ENCODE measurements at places on chromosomes 3 and 15.

DNA sequence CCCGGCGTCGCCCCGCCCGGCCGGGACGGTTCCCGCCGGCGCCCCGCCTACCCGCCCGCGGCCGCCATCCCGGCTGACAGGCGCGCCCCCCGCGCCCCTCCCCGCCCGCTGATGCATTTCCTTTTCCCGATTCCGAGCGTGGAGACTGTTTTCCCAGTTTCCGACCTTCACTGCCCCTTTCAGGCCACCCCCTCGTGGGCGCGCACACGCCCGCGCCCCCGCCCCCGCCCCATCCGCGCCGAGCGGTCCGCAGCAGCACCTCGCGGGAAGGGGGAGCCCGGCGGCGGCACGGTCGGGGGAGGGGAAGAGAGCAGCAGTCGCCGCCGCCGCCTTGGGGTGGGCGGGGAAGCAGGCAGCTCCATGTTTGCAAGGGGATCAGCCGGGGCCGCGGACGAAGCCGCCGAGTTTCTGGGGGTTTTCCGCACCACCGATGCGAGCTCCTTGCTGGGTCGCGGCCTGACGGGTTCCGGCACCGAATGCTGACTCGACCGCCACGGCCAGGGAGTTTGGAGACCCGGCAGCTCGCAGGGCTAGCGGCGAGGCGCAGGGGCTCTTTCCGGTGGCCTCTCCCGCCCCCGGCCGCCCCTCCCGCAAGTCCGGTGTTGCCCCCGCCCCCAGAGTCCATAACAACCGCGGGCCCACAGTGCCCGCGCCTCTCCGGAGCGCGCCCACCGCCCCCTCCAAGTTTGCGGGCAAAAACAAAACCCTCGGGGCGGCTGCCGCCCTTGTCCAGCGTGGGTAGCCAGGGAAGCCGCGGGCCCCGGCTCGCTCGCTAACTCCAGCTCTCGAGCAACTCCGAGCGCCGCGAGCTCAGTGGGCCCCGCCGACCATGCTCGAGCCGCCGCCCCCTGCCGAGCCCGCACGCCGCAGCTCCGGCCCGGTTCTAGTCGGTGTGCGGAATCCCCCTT lies 3.2 kb upstream of the SIN3A start:
- DNase-seq, result no peak

GRCh38 chr3:58352626-58353025 lies 19.9 kb downstream of the PXK start:
- DNase-seq, result no peak

- DNase-seq, result no peak
Measured at GRCh38 chr15:77807115-77807514, 174.4 kb upstream of the LINGO1 start.

DNA sequence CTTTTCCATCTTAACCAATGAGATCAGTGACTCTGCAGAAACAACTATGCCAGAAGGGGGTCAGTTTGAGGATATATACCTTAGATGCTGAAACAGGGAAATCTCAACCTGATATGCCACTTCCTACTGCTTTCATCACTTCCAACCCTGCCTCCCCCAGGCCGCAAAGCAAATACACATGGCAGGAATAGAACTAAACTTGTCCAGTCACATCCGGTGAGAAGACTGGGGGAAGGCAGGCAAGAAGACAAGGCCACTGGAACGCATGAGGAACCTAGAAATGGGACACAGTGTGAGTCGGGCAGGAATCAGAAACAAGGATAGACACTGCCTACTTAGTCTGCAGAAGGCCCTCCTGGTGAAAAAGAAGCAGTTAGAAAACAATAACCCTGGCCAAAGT lies 90.6 kb downstream of the MYO5A start:
- no peak for DNase-seq

DNA sequence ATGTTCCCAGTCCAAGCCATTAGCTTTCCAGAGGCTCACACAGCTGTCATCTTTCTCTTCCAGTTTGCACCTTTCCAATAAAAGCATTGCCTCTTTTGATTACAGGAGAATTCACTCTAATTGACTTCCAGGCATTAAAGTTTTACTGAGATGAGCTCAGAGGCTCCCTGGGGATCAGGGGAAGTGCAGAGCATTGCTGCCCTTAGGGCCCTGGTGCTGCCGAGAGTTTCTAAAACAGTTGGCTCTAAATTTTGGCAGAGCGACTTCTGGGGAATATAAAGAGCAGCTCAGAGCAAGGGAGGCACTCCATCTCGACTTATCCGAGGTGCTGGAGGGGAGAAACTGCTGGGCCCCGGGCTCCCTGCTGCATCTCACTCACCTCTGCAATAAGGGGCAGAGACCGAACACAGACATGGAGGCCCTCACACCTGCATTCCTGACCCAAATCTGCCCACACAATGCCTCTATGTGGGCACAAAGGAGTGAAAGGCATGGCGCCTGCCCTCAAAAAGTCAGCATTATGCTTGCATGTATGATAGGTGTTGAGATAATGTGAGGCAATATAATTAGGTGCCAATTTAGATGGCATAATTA lies 61.7 kb downstream of the SCN11A start:
- no peak for DNase-seq

DNA sequence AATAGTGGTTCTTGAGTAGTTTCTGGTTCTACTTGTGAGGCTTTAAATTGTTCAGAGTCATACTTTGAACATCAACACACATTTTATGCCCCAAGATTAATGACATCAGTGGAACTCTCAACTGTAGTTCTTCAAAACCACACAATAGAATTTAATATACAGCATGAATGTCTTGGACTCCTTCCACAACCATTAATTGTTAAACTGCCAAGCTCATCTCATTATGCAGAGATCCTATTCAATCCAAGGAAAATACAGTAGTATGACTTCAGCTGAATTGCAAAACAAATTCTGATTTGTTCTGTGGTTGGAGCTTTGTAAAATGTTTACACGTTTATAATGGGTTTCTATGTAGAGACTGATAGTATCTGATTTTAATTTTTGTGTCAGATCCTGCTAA lies 199.2 kb upstream of the SLC2A2 start:
- DNase-seq, result no peak

DNA sequence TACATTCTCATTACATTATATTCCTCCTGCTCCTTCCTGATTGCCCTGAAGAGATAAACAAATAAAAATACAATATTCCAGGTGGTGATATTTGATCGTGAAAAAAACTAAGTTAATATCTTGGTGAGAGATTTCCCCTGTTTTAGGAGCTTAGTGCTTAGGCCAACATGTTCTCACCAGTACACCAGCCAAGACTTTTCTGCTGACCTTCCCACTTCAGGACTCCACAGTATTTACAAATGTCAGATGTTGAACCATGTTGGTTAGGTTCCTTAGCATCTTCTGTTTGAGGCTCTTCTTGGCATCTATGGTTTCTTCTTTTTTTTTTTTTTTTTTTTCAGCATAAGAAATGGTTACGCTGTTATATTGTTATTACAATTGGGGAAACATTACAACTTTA lies 247.0 kb downstream of the IL5RA start:
- no peak for DNase-seq

- DNase-seq, result no peak
Measured at GRCh38 chr3:64184621-64185020, 40.6 kb downstream of the PRICKLE2 start.

DNA sequence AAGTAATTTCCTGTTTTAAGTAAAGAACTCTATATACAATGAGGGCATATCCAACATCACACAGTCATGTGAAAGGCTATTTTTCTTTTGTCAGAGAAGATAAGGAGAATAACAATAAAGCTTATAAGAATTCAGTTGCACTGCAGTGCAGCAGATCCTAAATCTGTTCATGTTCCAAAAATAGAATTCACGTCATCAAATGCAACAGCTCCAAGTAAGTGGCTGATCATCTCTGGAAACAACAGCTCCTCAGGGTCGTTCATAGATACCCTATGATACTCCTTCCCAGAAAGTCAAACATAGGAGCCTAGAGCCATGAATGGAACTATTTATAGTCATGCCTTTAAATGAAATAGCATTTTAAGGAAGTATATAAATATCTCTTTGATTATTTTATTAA lies 100.2 kb downstream of the FMN1 start:
- DNase-seq, result no peak

- no peak for DNase-seq
Measured at GRCh38 chr3:138197058-138197457, 10.0 kb downstream of the ARMC8 start.

DNA sequence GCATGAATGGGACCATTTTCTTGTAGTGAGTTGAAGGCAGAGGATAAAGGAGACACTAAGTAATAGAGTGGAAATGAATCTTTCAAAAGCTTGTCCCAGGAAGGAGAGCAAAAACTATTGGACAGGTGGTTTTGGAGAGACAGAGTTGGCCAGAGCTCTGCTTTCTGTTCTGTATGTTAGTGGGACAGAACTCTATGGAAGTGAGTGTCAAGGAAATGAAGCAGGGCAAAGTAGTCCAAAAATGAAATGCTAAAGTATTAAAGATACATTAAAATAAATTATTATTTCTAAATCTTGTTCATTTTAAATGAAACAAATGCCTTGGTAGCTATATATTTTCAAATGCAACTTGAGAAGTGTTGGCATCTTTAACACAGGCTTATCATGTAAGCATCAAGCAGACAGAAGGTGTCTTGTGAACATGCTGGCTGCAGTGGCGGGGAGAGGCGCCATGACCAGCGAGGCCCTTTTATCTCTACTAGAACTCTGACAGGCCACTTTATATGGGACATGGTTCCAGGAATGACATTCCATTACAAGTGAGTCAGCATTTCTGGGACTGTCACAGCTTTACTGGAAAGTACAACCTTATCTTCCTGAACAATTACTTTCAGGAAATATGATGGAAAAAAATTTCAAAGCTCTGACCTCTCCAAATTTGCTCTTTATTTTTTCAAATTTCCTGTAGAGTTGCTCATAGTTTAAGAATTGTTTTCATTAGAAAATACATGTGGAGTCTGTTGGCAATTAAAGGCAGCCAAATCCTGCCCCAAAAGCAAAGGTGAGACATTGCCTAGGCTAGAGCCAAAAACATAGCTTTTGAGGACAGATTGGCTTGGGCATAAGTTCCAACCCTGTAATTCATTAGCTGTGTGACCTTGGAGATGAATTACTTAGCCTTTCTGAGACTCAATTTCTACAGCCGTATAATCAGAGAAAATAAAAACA lies 106.5 kb downstream of the ECT2 start:
- no peak for DNase-seq

GRCh38 chr3:122358703-122359032 lies 24.4 kb downstream of the MIX23 start:
- DNase-seq, result no peak

GRCh38 chr3:8776406-8776805 lies 7.0 kb upstream of the OXTR start:
- no peak for DNase-seq

GRCh38 chr3:112013784-112014143 lies 15.0 kb downstream of the TAGLN3 start:
- DNase-seq, result no peak

- DNase-seq, result no peak
Measured at GRCh38 chr3:150291515-150291914, 116.6 kb upstream of the TSC22D2 start.

DNA sequence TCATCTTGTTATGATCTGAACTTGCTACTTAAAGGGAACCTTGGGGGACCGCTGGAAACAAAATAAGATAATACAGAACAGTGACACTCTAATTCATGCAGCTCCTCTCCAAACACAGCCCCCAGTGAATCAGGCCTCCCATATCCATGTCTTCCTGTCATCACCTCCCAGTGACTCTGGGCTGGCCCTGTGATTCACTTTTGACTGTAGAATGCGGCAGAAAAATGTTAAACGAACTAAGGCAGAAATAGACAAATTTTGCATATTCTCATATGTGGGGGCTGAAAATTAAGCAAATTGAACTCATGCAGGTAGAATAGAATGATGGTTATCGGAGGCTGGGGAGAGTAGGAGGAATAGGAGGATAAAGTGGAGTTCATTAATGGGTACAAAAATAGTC lies 20.2 kb upstream of the GADL1 start:
- no peak for DNase-seq

DNA sequence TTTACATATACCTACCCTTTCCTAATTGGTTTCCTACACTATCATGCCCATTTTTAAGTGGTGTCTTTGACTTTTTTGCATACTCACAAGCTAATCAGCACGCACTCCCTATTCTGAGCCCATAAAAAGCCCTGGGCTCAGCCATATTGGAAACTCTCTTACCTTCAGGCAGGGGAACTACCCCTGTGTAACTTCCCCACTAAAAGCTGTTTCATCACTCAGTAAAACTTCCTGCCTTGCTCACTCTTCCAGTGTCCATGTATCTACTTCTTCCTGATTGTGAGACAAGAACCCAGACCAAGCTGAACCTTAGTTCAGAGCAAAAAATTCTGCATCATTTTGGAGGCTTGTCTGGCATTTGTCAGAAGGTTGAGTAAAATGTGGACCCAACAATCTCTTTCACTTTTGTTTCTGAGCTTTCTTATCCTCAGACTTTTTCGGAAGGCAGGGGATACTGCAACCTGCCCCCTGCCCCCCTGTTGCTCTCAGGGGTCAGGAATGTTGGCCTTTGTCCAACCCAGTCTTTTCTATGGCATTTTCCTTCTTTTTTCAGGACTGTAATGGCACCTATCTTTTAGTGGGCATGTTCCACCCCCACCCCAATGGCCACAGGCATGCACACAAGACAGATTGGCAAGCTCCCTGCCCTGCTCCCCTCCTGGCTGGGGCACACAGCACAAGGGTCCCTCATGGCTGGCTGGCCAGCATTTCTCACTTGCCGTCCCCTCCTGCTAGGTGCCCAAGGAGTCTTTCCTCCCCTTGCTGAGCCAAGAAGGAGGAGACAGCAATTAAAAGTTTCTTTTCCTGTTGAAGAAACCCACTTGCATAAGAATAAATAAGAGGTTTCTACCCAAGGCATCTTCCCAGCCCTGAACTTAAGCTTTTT lies 26.3 kb upstream of the TMEM45A start:
- no peak for DNase-seq

GRCh38 chr3:169750665-169751064 lies 14.2 kb downstream of the TERC start:
- no peak for DNase-seq

- DNase-seq, result peak; percentile 94
Measured at GRCh38 chr3:171772427-171773056, 37.7 kb downstream of the PLD1 start.

- DNase-seq, result peak; percentile 67
Measured at GRCh38 chr3:149384911-149385321, 7.5 kb upstream of the TM4SF1 start.

- no peak for DNase-seq
Measured at GRCh38 chr15:39159833-39160232, 421.0 kb upstream of the THBS1 start.

GRCh38 chr15:71549091-71549490 lies 261.3 kb upstream of the NR2E3 start:
- DNase-seq, result no peak

- no peak for DNase-seq
Measured at GRCh38 chr3:143895805-143896204, 47.5 kb upstream of the SLC9A9 start.

GRCh38 chr15:69876064-69876940 lies 221.4 kb downstream of the TLE3 start:
- DNase-seq, result no peak

- DNase-seq, result no peak
Measured at GRCh38 chr3:86867982-86868381, 123.0 kb downstream of the VGLL3 start.

DNA sequence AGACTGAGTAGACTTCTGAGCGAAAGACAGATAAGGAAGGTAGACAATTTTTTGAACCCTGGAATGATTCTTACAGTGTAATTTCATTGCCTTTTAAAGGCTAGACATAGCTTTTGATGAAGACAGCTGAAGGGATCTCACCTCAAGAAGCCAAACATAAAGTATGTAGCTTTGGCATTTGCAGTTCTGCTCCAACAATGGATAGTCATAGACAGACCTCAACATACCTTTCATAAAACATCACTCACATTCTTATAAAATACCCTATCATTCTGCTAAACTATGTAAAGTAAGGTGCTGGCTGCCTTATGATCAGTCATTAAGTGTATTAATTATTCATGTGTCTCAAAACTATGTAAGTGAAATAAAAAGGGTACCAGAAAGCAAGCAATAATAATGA lies 70.0 kb downstream of the UBE3A start:
- no peak for DNase-seq
